ENCODE measurements at places on chromosomes 6 and 20. TPM values are rescaled to one million over a fixed set of nuclear protein-coding genes. Genes with fewer than 3 reads are reported as not detected.

DNA sequence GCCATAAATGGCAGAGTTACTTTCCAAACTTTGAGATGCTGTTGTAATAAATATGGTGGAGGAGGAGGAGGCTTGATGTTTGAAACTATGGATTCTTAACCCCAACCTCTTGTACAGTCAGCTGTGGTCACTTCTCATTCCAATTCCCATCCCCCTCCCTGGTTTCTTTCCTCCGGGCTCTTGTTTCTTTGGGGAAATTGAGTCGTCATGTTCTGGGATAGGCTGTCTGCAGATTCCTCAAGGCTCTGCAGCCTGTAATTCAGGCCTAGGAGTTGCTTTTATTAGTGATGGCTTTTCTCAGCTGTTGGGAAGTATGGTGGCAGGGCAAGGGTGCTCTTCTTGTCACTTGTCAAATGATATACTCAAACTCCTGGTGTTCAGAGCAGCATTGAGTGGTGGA lies 2.6 kb downstream of the PTK7 start:
- DNase-seq = no peak

SCAF8 gene
- total RNA-seq = 43.8 TPM

BPI gene
- total RNA-seq = not detected

DNA sequence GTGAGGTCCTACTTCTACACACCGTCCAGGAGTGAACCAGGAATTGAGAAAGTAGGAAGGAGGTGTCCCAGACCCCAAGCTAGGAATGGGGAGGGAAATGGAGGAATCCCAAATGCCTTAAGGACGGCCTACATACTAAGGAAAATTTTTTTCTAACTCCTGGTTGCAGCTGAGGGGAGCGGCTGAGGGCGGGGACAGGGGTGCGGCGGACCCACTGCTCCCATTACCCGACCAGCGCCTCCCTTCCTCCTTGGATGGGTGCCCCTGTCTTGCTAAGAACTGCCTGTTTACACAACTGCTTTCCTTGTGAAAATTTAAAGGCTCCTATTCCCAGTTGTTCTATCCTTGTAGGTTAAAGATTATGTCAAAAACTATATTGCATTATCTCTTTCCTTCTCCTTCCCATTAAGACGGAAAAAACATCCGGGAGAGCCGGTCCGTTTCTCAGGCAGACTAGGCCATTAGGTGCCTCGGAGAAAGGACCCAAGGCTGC lies 699 bp upstream of the HSPA1B start:
- no peak for DNase-seq

DNA sequence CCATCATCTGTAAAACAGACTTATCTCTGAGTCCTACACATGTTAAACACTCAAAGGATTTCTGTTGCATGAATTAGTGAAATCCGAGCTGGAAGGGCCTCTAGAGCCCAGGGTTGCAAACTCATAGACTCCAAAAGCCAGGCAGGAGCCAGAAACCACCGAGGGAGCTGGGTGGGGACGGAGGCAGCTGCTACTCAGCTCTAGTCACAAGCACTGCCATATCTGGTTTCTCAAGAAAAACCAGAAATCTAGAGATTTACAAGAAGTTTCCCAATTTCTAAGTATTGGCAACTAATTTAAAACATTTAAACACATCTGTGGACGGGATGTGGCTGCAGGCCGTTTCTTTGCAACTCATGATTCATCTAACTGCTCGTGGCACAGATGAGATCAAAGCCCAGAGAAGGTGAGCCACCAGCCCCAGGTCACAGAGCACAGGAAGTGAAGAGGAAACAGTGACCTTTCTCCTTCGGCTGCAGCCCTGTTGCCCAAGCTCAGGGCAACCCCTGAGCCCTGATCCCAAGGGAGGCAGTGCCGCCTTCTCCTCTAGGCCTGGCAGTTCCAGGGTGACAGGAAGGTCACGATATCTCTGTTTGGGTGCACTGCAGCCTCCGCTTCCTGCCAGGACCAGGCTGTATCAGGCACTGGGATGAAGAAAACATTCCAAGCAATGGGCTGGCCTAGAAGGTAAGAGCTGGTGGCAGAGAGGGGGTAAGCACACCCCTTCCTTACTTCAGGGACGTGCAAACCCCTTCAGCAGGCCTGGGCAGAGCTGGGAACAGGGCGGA lies 26.4 kb upstream of the PTGIS start:
- DNase-seq = peak; percentile 76

DNA sequence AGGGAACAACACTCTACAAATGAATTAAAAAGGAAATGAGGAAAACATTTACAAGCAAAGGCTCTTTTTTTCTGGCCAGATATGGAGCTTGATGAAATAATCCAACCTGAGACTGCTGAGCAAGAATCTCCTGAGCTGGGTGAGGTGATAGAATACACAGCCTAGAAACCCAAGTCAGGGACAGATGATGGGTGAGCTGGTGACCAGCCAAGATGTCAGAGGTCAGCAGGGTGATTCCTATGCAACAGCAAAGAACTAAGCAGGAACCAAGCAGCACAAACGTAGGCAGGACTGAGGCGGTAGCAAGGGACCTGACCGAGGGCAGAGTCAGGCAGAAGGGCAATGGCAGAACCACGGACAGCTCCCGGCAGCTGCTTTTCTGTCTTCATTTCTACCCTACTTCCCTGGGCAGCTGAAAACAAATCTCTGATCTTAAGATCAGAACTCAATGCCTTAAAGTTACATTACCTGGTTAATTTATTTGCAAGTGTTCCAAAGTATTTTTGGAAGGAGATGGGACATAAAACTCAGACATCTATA lies 75.1 kb downstream of the CDC40 start:
- peak; percentile 3 for DNase-seq
